ENCODE measurements at places on chromosomes 13 and 19.

- no peak for DNase-seq
Observed at GRCh38 chr19:38063928-38064327, 156.9 kb downstream of the SIPA1L3 start.

- DNase-seq: no peak
Observed at GRCh38 chr13:48594096-48594815, 59.5 kb upstream of the CYSLTR2 start.

- no peak for DNase-seq
Observed at GRCh38 chr19:55156202-55157063, 1.1 kb downstream of the TNNI3 start.

DNA sequence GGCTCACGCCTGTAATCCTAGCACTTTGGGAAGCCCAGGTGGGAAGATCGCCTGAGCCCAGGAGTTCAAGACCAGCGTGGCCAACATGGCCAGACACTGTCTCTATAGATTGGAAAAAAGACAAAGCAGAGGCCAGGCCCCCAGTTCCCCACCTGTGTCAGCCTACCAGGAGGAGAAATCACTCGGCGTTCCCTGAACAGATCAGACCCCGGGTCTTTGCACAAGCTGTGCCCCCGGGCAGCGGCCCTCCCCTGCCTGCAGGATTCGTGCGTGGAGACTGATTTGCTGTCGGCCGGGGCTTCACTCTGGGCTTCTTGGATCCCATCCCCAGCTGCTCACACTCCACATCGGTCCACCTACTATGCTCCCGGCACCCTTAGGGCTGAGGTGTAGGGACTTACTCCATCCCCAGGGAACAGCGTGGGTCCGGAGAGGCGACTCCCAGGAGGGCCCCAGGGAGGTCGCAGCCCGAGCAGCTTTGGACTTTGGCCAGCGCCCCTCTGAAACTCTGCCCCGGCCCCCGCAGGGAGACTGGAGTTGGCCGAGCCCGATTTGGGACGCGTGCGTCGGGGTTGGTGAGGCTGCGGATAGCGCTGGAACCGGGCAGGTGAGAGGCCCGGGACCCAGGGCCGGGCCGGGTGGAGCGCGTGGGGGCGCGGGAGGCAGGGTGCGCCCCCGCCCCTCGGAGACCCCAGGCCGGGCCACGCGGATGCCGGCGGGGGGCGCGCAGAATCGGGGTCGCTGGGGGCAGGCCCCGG is 515 bp upstream of the EFNA2 start:
- DNase-seq: no peak

- no peak for DNase-seq
Observed at GRCh38 chr19:54691582-54692297, 29.0 kb downstream of the LILRB4 start.

DNA sequence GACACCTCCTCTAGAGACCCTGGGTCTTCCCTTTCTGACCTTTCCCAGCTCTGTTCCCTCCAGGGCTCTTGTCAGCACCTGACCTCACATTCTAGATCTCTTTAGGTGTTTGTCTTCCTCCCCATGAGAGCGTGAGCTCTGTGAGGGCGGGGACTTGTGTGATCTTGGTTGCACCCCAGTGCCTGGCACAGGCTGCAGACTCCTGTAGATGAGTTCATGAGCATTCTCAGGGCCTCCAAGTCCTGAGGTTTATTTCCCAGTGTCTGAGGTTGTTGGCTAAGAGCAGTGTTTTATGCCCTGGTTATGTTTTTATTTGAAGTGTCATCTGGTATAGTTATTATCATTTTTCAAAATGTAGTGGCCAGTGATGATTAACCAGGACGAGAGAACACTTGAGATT is 596 bp downstream of the CEACAM4 start:
- no peak for DNase-seq

DNA sequence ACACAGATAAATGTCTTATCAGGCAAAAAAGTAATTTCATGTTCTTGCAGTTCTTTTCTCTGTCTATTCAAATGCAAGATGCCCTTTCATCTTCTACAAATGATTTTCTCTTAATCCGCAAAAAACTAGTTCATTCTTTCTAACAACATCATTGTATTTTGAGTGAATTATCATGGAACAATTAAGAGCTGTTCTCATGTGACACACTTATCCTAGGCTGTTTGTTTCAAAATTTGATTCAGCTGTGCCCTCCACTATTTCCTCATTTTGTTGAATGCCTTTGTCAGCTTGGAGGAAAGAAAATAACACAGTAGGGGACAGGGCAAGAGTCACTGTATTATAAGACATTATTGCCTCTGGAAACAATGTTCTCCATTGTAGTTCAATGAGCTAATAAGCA is 396.9 kb downstream of the KCTD12 start:
- no peak for DNase-seq

GRCh38 chr19:42067315-42067888 is 2.6 kb downstream of the GRIK5 start:
- DNase-seq: peak; percentile 59

DNA sequence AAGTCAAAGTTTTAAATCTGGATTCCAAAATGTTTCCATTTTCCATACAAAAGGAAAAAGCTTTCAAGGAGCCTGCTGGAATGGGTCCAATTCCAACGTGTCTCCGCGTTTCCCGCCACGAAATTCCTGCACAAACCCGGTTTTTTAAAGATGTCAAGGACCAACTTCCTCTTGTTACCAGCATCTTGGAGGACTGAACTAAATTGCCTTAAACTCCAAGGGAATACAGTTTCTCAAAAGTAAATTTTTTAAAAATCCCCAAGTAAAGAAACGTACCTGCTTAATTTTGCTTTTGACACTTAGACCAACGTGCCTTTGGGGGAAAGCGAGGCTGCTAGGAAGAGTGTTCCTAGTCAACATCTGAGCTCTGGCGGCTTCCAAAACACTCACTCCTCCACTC is 12.3 kb upstream of the SOX1 start:
- DNase-seq: no peak

- DNase-seq: no peak
Observed at GRCh38 chr13:48066310-48066989, 28.5 kb downstream of the MED4 start.

GRCh38 chr13:23547000-23547590 is 23.1 kb upstream of the TNFRSF19 start:
- DNase-seq: no peak

- no peak for DNase-seq
Observed at GRCh38 chr19:19584356-19584755, 34.1 kb downstream of the PBX4 start.

- DNase-seq: no peak
Observed at GRCh38 chr19:45356760-45357444, 13.5 kb downstream of the ERCC2 start.

GRCh38 chr19:13573056-13573667 is 66.9 kb upstream of the CACNA1A start:
- DNase-seq: no peak

- no peak for DNase-seq
Observed at GRCh38 chr13:30224732-30225131, 82.6 kb downstream of the KATNAL1 start.

- no peak for DNase-seq
Observed at GRCh38 chr19:6890401-6890913, 3.1 kb downstream of the ADGRE1 start.

DNA sequence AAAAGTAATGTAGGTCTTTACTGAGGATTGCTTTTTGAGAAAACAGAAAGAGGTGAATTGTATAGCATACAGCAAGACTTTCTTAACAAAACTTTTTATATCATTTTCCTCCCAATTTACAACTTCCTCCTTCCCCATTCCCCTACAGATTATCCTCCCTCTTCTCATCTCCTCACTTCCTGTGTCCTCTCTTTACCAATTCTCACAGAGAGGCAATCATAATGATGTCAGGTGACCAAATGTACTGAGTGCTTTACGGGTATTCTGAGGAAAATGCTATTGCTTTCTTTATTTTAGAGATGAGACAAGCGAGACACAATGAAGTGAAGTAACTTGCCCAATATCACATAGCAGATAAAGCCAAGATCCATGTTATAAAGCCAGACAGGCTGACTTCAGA is 1.7 kb upstream of the MTMR6 start:
- no peak for DNase-seq

DNA sequence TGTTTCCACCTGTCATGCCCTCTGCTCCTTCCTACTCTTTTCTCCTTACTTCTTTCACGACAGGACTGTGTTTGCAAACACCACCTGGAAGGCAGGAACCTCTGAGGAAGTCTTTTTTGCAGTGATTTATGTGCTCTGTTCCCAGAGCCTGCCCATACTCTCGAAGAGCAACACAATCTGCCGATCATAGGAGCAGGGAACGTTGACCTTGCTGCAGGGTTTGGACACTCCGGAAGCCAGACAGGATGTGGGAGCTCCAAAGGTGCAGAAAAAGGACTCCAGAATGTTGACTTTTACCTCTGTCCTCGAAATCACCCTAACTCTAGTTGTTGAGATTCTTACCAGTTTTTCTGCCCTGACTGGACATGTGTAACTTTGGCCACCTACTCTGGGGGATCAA is 8.6 kb upstream of the ZNF181 start:
- no peak for DNase-seq

GRCh38 chr13:50130123-50130946 is 115.1 kb downstream of the KCNRG start:
- no peak for DNase-seq

DNA sequence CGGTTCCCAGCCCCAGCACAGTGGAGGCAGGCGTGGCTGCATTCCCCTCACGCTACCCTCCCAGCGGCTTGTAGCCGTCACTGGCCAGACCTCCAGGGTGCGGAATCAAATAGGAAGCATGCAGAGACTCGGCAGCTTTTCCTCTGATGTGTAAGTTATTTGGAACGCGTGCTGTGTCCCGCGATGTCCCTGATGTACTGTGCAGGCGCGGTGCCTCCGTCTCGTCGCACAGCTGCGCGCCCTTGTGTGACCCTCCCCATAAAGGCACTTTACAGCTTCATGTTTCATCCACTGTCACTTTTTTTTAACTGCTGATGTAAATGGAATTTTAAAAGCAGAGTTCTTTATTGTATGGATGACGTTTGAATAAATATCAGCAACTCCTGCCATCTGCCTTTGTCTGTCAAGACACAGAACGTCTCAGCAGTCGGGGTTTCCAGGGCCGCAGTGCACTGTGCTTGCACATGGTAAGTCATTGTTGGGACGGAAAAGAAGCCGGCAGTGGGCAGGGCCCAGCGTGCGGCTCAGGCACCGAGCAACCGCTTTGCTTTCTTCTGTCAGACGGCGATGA is 7.3 kb upstream of the F7 start:
- no peak for DNase-seq

- no peak for DNase-seq
Observed at GRCh38 chr13:105679838-105680237, 855.6 kb downstream of the EFNB2 start.

DNA sequence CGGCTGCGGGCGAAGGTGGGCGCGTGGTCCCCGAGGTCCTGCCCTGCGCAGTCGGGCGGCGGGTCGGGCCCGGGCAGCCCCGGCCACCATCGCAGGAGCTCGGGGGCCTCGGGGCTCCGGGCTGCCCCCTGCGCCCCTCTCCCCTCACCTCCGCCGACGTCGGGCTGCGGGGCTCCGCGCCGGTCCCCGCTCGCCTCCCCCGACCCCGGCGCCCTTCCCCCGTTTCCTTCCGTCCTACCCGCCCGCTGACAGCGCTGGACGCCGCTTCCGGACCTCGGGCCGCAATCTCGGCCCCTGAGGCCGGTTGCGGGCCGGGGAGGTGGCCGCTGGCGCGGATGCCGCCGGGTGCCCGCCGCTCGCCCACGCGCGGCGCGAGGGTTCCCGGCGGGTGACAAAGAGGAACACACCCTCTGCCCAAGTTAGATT is 720 bp downstream of the FARP1 start:
- DNase-seq: no peak

DNA sequence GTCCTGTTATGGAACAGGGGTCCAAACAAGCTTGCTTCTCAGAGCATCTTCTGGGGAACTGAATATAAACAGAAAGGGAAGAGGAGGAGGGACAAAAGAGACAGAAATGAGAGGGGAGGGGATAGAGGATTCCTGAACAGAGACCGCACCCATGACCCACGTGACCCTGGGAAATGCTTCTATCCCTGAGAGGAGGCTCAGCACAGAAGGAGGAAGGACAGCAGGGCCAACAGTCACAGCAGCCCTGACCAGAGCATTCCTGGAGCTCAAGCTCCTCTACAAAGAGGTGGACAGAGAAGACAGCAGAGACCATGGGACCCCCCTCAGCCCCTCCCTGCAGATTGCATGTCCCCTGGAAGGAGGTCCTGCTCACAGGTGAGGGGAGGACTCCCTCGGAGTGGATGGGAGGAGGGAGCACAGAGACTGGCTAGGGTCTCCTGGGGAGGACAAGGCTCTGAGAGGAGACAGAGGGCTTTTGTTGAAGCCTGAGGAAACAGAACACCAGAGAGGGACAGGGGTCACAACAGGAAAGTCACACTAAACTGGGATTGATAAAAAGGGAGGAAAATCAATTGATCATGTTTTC is at the start of gene CEACAM6:
Gene CEACAM6 (plus strand): TSS at position 203 of the 586 bp plus-strand sequence. CDS start 109 bp downstream, at position 312.
- DNase-seq: no peak

DNA sequence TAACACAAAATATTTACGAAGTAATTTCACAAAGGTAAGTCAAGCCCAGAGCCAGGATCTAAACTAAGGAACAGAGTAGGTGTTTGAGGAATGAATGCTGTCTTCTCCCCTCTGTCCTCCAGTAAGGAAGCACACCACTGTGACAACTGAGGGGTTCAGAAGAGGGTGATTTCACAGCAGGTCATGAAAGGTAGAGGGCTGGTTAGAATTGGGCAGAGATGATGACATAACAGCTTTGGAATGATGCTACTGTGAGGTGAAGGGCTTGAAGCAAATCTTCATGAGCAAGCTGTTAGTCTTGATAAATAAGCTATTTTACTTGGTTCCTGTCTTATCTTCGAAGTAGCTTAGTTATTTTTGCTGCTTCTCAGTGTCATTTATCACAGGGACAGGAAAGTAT is 498.6 kb downstream of the FGF9 start:
- DNase-seq: no peak

- no peak for DNase-seq
Observed at GRCh38 chr19:8552810-8553209, 24.4 kb downstream of the MYO1F start.

Data from head of caudate nucleus (tissue), 42 donors.